GM23338 (cell line): ENCODE measurements at places on chromosomes 7 and 10. TPM values are rescaled to one million over a fixed set of nuclear protein-coding genes. Genes with fewer than 3 reads are reported as not detected.

DNA sequence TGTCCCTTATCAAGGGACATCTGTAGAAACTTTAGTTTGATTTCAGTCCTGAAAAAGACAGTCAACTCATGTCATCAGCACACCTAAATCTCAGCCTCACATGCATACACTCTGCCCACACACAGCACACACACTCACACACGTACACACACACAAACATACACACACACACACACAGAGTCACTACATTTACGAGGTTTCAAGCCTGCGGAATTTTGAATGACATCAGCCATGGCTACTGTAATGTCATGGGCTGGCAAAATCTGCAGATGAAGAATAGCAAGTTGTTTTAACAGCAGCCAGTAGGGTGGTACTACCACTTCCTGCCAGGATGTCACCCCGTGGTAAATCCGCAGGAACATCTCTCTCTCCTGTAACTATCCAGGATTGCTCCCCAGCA lies 37.1 kb upstream of the EZH2 start:
- no peaks in the 10 kb centered on the region for H3K4me1 ChIP-seq
- no peak overlapping the region for H3K27ac ChIP-seq
- no peaks in the 10 kb centered on the region for H3K36me3 ChIP-seq

SPDYE9 gene
- 0.78 and 1.1 TPM in 2 replicates for polyA plus RNA-seq

CC2D2B gene
- 0.80 and 0.92 TPM in 2 replicates for polyA plus RNA-seq

DNA sequence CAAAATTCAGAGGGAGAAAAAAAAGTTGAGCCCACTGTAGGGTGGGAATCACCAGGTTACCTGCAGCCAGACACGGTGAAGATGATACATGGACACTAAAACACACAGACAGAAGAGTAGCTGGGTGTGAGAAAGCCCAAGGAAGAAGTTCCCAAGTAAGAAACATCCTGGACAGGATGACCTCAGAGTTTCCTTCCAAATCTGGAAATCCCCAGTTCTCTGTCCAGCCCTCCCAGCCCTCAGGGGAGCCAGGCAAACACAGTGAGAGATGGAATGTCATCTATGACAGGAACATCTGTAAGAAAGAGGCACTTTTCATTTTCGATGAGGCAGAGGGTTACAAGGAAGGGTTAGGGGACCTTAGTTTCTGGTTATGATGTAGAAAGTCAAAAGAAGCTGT lies 125.1 kb upstream of the LYZL1 start:
- peaks cover 20% of the 10 kb centered on the region for H3K36me3 ChIP-seq
- H3K27me3 ChIP-seq: no peaks in the 10 kb centered on the region
- no peak overlapping the region for H3K27ac ChIP-seq
- DNase-seq: no peak
- H3K4me1 ChIP-seq: peaks cover 7% of the 10 kb centered on the region; the same call in 1 of the 2 replicates

DNA sequence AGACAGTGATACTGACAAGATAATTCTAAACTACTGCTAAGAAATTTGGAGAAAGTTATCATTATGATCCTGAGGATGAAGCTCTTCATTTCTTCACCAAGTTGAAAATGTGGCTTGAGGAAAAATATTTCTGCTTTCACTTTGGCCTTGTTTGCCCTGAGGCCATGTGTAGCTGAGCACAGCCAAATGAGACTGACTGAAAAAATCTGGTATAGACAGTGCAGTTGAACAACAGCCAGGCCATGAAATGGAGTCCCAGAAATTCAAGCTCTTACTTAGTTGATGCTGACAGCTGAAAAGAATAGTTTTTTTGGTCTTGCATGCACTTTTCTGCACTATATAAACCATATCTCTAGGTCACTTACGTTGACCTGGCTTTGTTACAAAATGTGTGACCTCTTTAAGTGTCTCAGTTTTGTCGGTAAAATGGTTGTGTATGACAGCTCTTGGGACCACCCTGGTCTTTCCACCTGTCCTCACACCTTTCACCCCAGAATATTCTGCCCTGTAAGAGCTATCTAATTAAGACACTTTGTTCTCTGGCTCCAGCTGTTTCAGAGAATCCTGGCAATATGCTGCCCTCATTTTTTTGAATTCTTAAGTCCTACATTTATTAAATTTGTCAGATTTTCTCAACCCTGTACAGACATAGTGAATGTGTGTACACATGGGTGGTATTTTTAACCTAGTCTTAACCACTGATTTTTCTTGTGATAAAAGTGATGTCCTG lies 91.3 kb downstream of the CD36 start:
- peaks cover 5% of the 10 kb centered on the region; the same call in 1 of the 2 replicates for H3K27me3 ChIP-seq
- H3K27ac ChIP-seq: no peak overlapping the region
- no peak overlapping the region for H3K4me3 ChIP-seq
- H3K36me3 ChIP-seq: no peaks in the 10 kb centered on the region
- peaks cover 27% of the 10 kb centered on the region for H3K4me1 ChIP-seq

PLCE1 gene
- 0.49 and 0.58 TPM in 2 replicates for polyA plus RNA-seq
